Dermis blood vessel endothelial cell (primary cell): ENCODE measurements at places on chromosomes 11 and 22. TPM values are rescaled to one million over a fixed set of nuclear protein-coding genes. Genes with fewer than 3 reads are reported as not detected.

The ANGPTL5 gene
- total RNA-seq = 0.09 TPM in 1 of 2 replicates, not detected in the other

The CYP2D6 gene
- 0.09 and 0.68 TPM in 2 replicates for total RNA-seq

The PHETA2 gene
- 25.7 and 32.8 TPM in 2 replicates for total RNA-seq

The RTN4R gene
- total RNA-seq = 0.68 and 2.7 TPM in 2 replicates

The CD3E gene
- total RNA-seq = not detected in 2 replicates

The CATSPERZ gene
- not detected in 2 replicates for total RNA-seq

The KCTD14 gene
- 0.51 and 1.1 TPM in 2 replicates for total RNA-seq

The TSPO gene
- 361 and 465 TPM in 2 replicates for total RNA-seq

The EFCAB6 gene
- total RNA-seq = under 0.01 and 0.33 TPM in 2 replicates

The CYTH4 gene
- under 0.01 TPM in 1 of 2 replicates, not detected in the other for total RNA-seq
